Stimulated activated CD4-positive, alpha-beta T cell treated with anti-CD3 and anti-CD28 coated beads, Interleukin-15, amount 100 ng/mL, for 1 hour (primary cell): ENCODE measurements at places on chromosomes 6 and 20.
A peak's percentile ranks its signal among the peaks of the same experiment; 100 is the strongest.

GRCh38 chr20:1934721-1935573 is 39.7 kb downstream of the SIRPA start:
- no peak for DNase-seq

DNA sequence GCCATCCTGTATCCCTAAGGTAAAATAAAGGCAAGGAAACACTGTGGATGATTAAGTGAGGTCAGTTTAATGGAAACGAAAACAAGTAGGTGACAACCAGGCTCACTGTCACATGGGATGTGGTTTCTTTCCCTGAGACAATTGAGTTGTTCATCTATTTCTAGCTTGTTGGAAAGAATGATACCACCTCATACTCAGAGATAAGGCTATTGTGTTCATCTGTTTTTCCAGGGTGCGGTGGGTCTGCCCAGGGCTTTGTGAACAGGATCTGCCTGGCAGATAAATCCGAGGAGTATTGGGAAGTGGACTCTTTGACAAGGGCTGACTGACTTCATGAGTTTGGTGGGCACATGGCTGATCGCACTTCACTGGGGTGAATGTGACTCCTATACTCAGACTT is 80.8 kb upstream of the TIAM2 start:
- DNase-seq: no peak

GRCh38 chr6:14276667-14277404 is 159.3 kb downstream of the CD83 start:
- DNase-seq: no peak

GRCh38 chr6:13357551-13358075 is 29.3 kb upstream of the TBC1D7 start:
- no peak for DNase-seq

GRCh38 chr6:2433711-2434110 is 188.3 kb upstream of the GMDS start:
- DNase-seq: no peak

DNA sequence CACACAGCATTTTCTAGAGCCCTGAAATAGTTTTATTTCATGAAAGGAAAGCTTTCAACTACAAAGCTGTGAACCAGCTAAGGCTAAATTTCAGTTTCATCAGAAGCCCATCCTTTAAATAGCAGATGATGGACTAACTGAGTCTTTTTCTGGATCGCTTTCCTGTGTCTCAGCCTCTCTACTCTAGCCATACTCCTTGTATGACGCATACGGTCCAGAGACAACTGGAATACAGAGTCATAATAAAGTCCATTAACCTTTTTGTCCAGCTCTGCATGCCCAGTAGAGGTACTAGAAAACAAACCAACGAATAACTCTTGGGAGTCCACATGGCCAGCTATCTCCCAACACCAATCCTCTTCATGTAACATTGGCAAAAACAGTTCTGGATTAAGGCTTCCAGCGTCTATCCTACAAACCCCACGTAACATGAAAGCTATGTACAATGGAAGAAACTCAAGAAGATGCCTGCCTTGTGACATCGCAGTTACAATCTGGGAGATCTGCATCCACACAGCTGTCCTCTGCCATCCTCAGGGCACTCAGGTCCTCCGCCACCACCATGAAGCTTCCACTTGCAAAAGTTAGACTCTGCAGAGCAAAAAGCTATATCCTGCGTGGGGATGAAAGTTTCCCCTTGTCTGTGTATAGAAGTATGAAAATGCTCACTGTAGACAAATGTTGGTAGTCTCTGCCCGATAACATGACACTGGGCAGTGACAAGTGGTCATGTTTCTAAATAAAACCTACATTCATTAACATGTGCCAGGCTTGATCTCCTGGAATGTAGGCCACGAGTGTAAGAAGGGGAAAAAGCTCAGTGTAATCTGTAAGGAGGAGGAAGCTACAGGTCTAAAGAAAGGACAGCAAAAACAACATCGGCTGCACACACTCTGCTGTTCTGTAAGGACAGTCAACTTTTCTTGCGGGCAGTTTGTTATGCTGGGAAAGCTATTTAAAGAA is 360.4 kb downstream of the ESR1 start:
- no peak for DNase-seq

GRCh38 chr6:15349379-15349778 is 103.5 kb downstream of the JARID2 start:
- no peak for DNase-seq

DNA sequence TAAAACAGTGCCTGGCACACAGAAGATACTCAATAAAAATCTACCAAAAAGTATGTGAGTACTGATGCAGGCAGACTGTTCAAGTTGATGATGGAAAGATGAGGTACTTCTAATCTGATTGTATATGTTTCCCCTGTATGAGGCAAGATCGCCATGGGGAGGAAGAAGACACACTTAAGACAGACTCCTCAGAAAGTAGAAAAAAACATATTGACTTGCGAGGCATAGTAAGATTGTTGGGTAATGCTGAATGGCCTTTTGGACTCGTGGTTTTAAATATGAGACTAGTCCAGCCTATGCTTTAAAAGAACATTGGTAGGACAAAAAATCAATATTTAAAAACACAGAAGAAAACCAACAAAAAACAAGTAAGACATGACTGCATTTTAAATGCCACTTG is 72.6 kb downstream of the SHPRH start:
- no peak for DNase-seq

- no peak for DNase-seq
Observed at GRCh38 chr20:50883856-50884255, 47.4 kb downstream of the ADNP start.

- DNase-seq: no peak
Observed at GRCh38 chr6:49550492-49551077, at the start of gene C6orf141. Gene C6orf141 (plus strand): TSS chr6:49550668. CDS start chr6:49550793, 125 bp downstream.

GRCh38 chr6:141701732-141702131 is 431.0 kb upstream of the GJE1 start:
- DNase-seq: no peak

GRCh38 chr20:62606016-62606415 is 36.3 kb upstream of the SLCO4A1 start:
- no peak for DNase-seq

GRCh38 chr6:141110481-141110880 is 1022.2 kb upstream of the GJE1 start:
- DNase-seq: no peak

GRCh38 chr6:149060300-149060984 is 257.1 kb upstream of the TAB2 start:
- no peak for DNase-seq

GRCh38 chr6:168383062-168383854 is 57.7 kb upstream of the SMOC2 start:
- DNase-seq: no peak

GRCh38 chr6:10954590-10955010 is 67.7 kb downstream of the SYCP2L start:
- DNase-seq: peak; percentile 48

DNA sequence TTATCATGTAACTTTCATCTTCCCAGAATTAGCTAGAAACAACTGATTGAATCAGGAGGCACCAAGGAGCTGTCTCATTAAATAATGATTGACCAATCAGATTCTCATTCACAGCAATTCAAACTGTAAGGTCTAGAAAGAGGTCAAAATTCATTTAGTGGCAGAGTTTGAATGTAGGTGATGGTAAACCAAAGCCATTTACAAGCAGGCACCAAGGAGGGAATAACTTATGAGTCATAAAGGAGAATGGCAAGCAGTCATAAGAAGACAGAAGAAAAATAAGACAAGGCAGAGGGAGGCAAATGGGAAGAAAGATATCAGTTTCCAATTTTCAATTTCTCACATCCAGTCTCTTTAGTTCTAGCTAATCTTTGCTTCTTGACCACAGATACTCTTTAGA is 52.9 kb upstream of the DEFB112 start:
- no peak for DNase-seq

- DNase-seq: no peak
Observed at GRCh38 chr6:3721810-3722621, 29.5 kb downstream of the PXDC1 start.

DNA sequence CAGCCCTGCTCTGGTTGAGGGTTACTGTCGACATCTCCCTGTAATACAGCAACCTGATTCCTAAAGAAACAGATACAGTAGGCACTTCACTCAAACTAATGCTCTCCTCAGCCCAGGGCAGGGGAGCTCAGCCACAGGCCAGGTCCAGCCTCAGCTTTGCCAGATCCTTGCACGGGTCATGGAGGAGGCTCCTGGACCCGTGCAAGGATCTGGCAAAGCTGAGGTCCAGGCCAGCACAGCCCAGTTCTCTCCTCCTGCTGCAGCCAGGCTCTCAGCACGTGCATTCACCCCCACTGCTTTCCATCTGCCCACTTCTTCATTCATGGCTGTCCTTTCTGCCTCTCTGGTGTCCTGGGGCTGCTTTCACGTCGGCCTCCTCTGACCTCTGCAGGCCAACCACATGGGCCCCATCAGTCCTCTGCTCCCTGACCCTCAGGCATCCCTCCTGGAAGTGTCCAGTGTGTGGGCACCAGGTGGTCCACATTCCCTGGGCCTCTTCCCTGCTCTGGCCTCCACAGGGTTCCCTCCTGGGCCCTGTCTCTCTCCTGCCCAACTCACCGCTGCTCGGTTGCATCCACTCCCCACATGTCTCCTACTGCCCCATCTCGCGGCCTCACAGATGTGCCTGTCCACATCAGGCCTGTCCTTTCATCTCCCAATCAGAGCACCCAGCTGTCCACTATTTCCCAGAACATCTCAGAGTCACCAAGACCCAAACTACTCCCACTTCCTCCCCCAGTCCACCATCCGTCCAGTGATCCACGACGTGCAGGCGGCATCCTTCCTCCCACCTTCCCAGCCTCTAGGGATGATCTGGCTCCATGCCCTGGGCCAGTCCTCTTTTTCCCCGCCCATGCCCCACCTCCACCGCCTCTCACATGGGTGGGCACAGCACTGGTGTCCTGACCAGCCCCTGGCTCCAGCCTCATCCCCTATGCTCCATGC is 11.8 kb upstream of the CD93 start:
- DNase-seq: no peak

GRCh38 chr6:144551339-144551738 is 266.2 kb downstream of the UTRN start:
- DNase-seq: no peak

DNA sequence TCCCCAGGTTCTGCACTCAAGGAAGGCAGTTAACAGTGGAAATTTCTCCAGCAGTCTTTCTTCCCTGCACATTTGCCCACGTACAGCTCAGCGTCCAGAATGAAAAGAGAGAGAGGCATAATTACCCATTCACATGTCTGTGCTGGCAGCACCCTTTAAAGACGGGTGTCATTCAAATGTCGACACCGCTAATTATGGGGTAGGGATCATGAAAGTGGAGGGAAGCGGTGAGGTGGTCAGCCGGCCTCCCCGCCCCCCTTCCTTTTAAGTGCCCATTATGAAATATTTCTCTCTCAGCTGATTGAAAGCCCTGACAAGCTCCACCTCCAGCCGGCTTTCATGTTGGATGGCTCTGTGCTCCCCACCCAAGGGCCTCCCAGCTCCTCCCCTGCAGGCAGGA is 246.1 kb downstream of the BMP7 start:
- DNase-seq: no peak

DNA sequence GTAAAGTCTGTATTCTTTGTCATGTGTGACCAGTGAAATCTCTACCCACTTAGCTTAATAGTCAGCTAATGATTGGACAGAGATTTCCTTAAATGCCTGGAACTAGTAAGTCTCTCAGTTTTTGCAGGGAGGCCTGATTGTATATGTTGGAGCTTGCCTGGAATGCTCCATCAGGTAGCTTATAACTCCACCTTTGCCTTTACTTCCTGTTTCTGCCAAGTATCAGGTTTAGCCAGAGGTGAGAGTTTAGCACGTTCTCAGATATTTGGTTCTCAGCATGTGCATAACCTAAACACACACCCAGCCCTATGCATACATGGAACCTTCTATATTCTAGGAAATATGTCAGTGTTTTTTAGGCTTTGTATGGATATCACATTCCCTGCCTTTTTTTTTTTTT is 435.3 kb downstream of the CDKAL1 start:
- no peak for DNase-seq

DNA sequence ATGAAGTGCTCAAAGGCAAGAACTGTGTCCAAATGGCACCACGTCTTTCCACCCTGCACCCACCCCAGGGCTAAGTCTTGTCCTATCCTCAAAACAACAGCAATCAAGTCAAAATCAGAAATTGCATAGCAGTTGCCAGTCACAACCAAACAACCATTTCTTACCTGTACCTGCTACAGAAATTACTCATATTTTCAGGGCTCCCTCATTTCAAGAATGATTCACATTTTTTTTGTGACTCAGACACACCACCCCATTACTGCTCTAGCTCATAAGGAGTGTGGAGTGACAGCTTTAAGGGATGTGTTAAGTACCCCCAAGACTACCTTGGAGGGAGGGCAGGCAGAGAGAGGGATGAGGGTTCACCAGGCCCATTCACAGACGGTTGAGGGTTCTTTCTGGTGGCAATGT is 111.7 kb downstream of the TRERF1 start:
- no peak for DNase-seq

GRCh38 chr6:88588938-88589337 is 374.5 kb downstream of the RNGTT start:
- DNase-seq: no peak

GRCh38 chr6:26520237-26520849 is 17.8 kb upstream of the HMGN4 start:
- DNase-seq: peak; percentile 16

DNA sequence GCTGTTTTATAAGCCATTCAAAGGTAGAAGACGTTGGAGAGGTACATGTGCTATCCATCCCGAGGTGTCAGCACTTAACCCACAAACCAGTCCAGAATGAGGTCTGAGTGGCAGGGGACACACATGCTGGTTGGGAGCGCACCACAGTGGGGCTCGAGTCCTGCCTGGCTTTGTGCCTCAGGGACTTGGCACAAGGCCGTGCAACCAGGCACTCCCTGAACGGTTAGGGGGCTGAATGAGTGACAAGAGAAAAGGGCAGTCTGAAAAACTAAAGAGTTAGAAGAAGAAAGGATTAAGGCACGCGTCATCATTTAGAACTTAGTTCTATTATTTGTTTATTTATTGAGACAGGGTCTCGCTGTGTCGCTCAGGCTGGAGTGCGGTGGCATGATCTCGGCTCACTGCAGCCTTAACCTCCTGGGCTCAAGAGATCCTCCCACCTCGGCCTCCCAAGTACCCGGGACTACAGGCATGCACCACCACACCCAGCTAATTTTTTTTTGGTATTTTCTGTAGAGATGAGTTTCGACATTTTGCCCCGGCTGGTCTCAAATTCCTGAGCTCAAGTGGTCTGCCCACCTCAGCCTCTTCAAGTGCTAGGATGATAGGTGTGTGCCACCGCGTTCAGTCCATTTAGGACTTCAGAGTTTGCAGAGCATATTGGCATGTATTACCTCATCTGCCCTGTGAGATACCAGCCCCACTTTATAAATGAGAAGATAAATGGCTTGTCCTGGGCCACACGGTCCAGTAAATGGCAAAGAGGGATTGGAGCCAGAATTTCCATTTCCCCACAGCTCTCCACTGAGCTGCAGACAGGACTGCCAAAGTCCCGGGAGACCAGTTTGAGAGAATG is 47.4 kb upstream of the IRF4 start:
- DNase-seq: no peak
